ENCODE measurements at places on chromosomes 13 and 19.
A peak's percentile ranks its signal among the peaks of the same experiment; 100 is the strongest.

GRCh38 chr13:27442071-27442647, 8.2 kb downstream of the MTIF3 start:
- H3K27me3 ChIP-seq, result no peaks in the 10 kb centered on the region
- DNase-seq, result peak; percentile 68
- peak overlapping the region; percentile 51 for H3K27ac ChIP-seq
- peak overlapping the region; percentile 4 for H3K4me3 ChIP-seq
- peaks cover 38% of the 10 kb centered on the region for H3K4me1 ChIP-seq

GRCh38 chr13:59352600-59352999, 811.1 kb downstream of the DIAPH3 start:
- no peaks in the 10 kb centered on the region for H3K27me3 ChIP-seq
- no peak for DNase-seq
- no peak overlapping the region for H3K4me3 ChIP-seq
- H3K27ac ChIP-seq, result no peak overlapping the region
- H3K4me1 ChIP-seq, result no peaks in the 10 kb centered on the region
- H3K36me3 ChIP-seq, result no peaks in the 10 kb centered on the region

DNA sequence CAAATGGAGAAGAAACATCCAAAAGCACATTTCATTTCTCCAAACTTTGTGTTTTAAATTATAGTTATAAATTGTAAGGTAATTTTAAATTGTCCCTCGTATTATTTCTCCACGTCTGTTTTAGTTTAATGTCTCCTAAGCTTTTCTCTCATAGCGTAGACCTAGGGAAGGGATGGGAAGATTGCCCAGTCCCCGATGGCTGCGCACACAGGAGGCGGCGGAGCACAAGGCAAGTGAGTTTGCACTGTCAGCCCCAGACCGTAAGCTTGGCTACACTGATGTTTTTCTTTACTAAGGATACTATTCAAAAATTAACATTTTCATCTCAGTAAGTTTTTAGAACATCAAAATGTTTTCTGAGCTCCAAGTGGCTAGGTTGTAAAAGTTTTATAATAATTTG, 72.3 kb downstream of the GPR12 start:
- DNase-seq, result no peak
- H3K27ac ChIP-seq, result no peak overlapping the region
- no peak overlapping the region for H3K4me3 ChIP-seq

DNA sequence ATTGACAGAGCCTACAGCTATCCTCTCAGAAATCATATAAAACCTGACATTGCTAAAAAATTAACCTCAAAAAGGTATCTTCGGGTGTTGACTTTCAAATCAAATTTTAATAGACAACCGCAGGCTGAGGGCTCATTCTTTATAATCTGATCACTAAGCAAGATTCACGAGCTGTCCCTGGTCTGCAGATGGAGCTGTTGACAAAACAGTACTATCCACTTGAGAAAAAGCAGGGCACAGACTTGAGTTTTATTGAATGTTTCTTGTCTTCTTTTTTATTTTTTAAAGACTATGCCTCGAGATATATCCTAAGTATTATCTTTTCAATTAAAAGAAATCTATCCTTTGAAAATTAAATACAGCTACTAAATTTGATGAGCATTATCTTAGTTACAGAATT, 540.5 kb downstream of the PCDH9 start:
- H3K27ac ChIP-seq, result no peak overlapping the region
- DNase-seq, result no peak
- H3K27me3 ChIP-seq, result no peaks in the 10 kb centered on the region
- H3K4me1 ChIP-seq, result no peaks in the 10 kb centered on the region
- H3K4me3 ChIP-seq, result no peak overlapping the region

DNA sequence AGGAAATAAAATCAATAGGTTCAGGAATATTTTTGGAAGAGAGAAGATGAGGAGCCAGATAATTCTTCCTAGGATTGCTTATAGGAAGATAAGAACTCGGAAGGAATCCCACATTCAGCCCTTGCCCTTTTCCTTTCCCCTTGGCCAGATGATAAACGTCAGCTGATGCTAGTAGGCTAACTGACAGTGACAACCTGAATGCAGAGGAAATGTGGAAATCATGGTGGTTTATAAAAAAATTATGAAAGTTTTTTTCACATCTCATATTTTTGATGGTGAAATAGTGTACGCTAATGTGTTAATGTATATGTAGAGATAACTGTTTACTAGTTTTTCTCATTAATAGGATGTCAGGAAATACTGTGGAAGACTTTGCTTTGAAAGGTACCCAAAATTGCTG, 56.9 kb downstream of the EDNRB start:
- H3K27ac ChIP-seq, result no peak overlapping the region
- no peak for DNase-seq
- H3K4me3 ChIP-seq, result no peak overlapping the region
- no peaks in the 10 kb centered on the region for H3K4me1 ChIP-seq
- no peaks in the 10 kb centered on the region for H3K27me3 ChIP-seq

- no peaks in the 10 kb centered on the region for H3K4me1 ChIP-seq
- H3K4me3 ChIP-seq, result no peak overlapping the region
- no peak overlapping the region for H3K27ac ChIP-seq
- H3K27me3 ChIP-seq, result no peaks in the 10 kb centered on the region
- no peak for DNase-seq
Measured at GRCh38 chr13:76851961-76852360, 34.2 kb downstream of the KCTD12 start.

DNA sequence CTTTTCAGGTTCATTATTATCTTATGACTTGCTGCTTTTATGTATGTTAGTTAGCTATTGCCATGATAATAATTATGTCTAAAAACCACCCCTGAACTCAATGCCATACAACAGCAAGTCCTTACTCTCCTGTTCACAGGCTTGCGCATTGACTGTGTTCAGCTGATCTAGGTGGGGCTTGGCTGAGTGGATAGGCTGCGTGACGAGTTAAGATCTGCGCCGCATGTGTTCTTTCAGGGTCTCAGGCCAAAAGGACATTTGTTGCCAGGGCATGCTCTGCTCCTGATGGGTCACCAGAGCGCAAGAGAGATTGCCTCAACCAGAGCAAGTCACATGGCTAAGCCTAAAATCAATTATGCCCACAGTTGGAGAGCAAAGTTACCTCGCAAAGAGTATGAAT, 859 bp downstream of the ZNF568 start:
- no peaks in the 10 kb centered on the region for H3K27me3 ChIP-seq
- H3K4me1 ChIP-seq, result peaks cover 13% of the 10 kb centered on the region
- H3K4me3 ChIP-seq, result peak overlapping the region; percentile 66

DNA sequence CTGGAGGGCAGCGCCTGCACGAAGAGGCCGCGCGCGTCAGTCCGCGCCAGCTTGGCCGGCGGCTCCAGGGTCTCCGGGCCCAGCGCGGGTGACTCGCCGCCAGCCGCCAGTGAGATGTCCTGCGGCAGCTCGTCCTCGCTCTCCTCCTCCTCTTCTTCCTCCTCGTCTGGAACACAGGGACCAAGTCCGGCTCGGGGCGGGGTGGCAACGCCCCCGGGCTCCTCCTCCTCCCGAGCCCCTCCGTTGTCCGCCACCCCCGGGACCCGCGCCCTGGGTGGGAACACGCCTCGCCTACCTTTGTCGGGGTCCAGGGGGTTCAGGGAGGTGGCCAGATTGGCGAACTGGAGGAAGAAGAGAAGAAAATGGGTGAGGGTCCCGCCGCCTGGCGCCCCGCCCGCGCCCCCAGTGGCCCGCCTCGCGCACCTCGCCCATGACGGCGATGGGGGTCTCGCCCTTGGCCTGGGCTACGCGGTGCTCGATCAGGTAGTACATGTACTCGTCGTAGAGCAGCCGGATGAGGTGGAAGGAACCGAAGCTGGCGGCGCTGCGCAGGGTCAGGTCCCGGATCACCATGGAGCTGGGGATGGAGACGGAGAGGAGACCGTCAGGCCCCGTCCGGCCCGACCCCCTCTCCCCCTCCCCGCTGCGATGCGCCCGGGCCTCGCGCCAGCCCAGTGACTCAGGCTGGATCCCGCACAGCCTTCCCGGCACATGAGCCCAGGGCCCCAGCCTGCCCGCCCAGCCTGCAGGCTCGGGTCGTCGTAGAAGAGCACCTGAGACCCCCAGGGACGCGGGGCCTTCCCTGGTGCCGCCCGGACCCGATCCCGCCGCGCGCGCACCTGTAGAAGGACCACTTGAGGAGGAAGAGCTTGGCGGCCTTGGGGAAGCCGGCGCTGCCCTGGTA, 10.6 kb downstream of the DCAF15 start:
- no peaks in the 10 kb centered on the region for H3K27me3 ChIP-seq
- DNase-seq, result no peak
- no peak overlapping the region for H3K4me3 ChIP-seq

GRCh38 chr19:1699998-1700732, 47.8 kb upstream of the TCF3 start:
- no peak overlapping the region for H3K4me3 ChIP-seq
- peaks cover 18% of the 10 kb centered on the region for H3K27me3 ChIP-seq

DNA sequence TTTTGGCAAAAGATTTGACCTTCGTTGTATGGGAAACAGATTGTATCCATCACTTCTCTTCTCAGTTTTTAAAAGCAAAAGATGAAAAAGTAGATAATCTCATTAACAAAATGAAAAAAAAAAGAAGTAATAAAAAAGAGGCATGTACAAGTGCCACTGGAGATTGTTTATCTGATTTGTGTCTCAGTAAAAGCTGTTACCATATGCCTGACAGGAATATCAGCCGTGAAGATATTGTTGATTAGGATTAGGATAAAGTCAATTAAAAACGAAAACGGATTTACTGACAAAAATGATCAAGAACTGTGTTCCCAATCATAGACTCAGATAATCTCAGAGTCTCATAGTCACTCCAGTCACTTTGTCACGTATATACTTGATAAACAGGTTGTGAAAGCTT, 842.1 kb upstream of the SLC10A2 start:
- DNase-seq, result no peak
- H3K4me3 ChIP-seq, result no peak overlapping the region
- H3K36me3 ChIP-seq, result no peaks in the 10 kb centered on the region
- no peaks in the 10 kb centered on the region for H3K4me1 ChIP-seq
- no peak overlapping the region for H3K27ac ChIP-seq

GRCh38 chr19:8421484-8422461, 8.7 kb downstream of the MARCHF2 start:
- H3K27ac ChIP-seq, result no peak overlapping the region
- no peaks in the 10 kb centered on the region for H3K27me3 ChIP-seq

- H3K27me3 ChIP-seq, result no peaks in the 10 kb centered on the region
- no peak overlapping the region for H3K27ac ChIP-seq
- H3K4me3 ChIP-seq, result no peak overlapping the region
- H3K36me3 ChIP-seq, result no peaks in the 10 kb centered on the region
- peak; percentile 37 for DNase-seq
Measured at GRCh38 chr19:21580101-21580500, 74.7 kb downstream of the ZNF429 start.

GRCh38 chr19:2952953-2953481, 8.2 kb upstream of the ZNF77 start:
- no peak overlapping the region for H3K27ac ChIP-seq
- peaks cover 14% of the 10 kb centered on the region for H3K4me1 ChIP-seq
- DNase-seq, result no peak
- H3K4me3 ChIP-seq, result no peak overlapping the region

GRCh38 chr13:26497968-26498511, 59.4 kb upstream of the WASF3 start:
- no peaks in the 10 kb centered on the region for H3K27me3 ChIP-seq
- no peak overlapping the region for H3K4me3 ChIP-seq
- no peak for DNase-seq
- no peaks in the 10 kb centered on the region for H3K36me3 ChIP-seq
- H3K27ac ChIP-seq, result no peak overlapping the region

DNA sequence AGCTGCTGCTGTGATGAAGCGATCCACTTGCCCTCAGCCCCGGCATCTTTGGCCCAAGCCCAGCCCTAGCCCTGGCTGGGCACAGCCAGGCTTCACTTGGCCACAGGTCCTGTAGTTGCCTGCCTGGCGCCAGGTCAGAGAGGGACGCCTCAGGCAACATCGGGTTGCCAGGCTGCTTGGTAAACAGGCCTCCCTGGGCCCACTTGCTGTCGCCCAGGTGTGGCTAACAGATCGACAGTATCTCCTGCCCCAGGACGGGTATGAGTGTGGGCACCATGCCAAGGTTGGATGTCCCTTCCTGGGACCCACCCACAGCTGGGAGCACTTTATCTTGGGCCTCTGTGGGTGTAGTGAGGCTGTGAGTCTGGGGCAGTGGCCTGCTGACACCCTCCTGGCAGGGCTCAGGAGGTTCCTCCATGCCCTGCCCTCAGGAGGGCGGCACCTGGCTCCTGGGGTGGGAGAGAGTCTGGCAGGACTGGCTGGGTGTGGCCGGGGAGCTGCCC, 27.8 kb downstream of the CARM1 start:
- no peak overlapping the region for H3K27ac ChIP-seq
- H3K4me1 ChIP-seq, result no peaks in the 10 kb centered on the region
- no peaks in the 10 kb centered on the region for H3K27me3 ChIP-seq
- no peak for DNase-seq

- H3K36me3 ChIP-seq, result no peaks in the 10 kb centered on the region
- DNase-seq, result no peak
- no peak overlapping the region for H3K4me3 ChIP-seq
- no peak overlapping the region for H3K27ac ChIP-seq
Measured at GRCh38 chr13:108827646-108828045, 198.2 kb downstream of the MYO16 start.

GRCh38 chr13:56166864-56167263, 973.9 kb upstream of the PRR20A start:
- H3K27ac ChIP-seq, result no peak overlapping the region
- no peaks in the 10 kb centered on the region for H3K36me3 ChIP-seq
- no peak for DNase-seq
- H3K4me3 ChIP-seq, result no peak overlapping the region
- no peaks in the 10 kb centered on the region for H3K27me3 ChIP-seq

DNA sequence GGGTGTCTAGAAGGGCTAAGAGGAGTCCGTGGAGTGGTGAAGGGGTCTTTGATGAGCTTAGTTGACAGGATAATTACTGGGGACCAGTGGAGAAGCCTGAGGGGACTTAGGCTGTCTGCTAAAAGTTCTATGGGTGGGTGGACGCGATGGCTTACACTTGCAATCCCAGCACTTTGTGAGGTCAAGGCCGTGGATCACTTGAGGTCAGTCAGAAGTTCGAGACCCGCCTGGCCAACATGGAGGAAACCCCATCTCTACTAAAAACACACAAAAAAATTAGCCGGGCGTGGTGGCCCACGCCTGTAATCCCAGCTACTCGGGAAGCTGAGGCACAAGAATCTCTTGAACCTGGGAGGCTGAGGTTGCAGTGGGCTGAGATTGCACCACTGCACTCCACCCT, 2.8 kb upstream of the GSK3A start:
- DNase-seq, result no peak
- H3K36me3 ChIP-seq, result peaks cover 8% of the 10 kb centered on the region
- H3K4me3 ChIP-seq, result no peak overlapping the region
- H3K27me3 ChIP-seq, result no peaks in the 10 kb centered on the region

GRCh38 chr13:21929400-21929799, 258.5 kb downstream of the FGF9 start:
- H3K27ac ChIP-seq, result no peak overlapping the region
- no peaks in the 10 kb centered on the region for H3K4me1 ChIP-seq
- H3K36me3 ChIP-seq, result no peaks in the 10 kb centered on the region
- H3K27me3 ChIP-seq, result no peaks in the 10 kb centered on the region

GRCh38 chr19:3499738-3500428, 591 bp downstream of the DOHH start:
- no peaks in the 10 kb centered on the region for H3K27me3 ChIP-seq
- peak overlapping the region; percentile 89 for H3K27ac ChIP-seq
- H3K4me1 ChIP-seq, result peaks cover 16% of the 10 kb centered on the region
